ENCODE measurements at places on chromosomes 2 and 18.

GRCh38 chr18:14924226-14924625 is 176.3 kb downstream of the ANKRD30B start:
- peak; percentile 5 for DNase-seq

- no peak for DNase-seq
These were observed 32.3 kb upstream of the C18orf32 start for GRCh38 chr18:49519101-49519971.

- DNase-seq, result peak; percentile 81
These were observed 26.9 kb upstream of the DTNB start for GRCh38 chr2:25700221-25700660.

- DNase-seq, result peak; percentile 42
These were observed 112.8 kb downstream of the UPP2 start for GRCh38 chr2:158214431-158214830.

- no peak for DNase-seq
These were observed 26.6 kb downstream of the METTL8 start for GRCh38 chr2:171407030-171407675.

- no peak for DNase-seq
These were observed 31.0 kb upstream of the RMDN2 start for GRCh38 chr2:37894047-37894446.

DNA sequence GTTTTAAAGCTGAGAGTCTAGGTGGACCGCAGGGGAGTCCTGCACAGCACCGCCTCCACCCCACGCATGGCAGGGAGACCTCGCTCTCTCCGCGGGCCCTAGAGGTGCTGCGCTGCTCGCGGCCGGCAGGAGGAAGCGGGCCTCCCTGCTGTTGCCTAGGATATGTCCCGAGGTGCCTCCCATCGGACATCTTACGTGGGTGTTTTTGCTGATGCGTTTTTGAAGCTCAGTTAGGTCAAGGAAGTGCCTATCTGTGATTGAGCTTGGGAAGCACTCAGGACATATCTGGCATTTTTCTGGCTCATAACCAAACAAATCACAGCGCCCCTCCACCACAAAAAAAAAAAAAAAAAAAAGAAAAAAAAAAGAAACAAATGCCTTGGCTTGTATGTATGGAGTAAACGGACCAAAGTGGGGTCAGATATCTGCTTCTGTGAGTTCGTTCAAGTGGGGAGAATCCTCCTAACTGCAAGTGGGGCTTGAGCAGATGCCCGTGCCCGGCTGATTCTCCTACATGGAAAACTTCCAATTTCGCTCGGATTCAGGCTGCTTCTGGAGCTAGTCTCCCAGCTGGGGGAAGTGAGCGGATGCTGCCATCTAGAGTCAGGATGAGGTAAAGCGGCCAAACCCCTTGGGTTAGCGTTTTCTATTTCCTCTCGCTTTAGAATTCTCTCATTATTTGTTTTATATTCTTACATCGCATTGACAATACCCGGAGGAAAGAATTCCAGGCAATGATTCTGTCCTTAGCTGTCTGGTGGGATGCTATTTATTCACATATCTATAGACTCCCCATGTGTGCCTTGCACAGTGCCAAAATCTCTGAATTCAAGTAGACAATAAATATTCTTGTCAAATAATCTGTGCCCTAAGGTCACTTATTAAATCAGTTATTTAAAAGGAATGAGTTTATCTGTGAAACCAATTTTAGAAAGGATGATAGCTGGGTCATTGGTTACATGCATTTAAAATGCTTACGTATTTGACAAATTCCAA is 95.3 kb downstream of the CD8B2 start:
- DNase-seq, result peak; percentile 84

GRCh38 chr2:9391961-9392720 is 31.2 kb downstream of the ITGB1BP1 start:
- no peak for DNase-seq

GRCh38 chr2:85583667-85584353 is 421 bp upstream of the VAMP5 start:
- DNase-seq, result no peak

GRCh38 chr2:118056165-118056534 is 32.1 kb upstream of the INSIG2 start:
- DNase-seq, result no peak

- no peak for DNase-seq
These were observed 13.8 kb upstream of the C1GALT1C1L start for GRCh38 chr2:43689999-43690398.

- no peak for DNase-seq
These were observed 10.4 kb upstream of the EVA1A start for GRCh38 chr2:75570948-75571729.

DNA sequence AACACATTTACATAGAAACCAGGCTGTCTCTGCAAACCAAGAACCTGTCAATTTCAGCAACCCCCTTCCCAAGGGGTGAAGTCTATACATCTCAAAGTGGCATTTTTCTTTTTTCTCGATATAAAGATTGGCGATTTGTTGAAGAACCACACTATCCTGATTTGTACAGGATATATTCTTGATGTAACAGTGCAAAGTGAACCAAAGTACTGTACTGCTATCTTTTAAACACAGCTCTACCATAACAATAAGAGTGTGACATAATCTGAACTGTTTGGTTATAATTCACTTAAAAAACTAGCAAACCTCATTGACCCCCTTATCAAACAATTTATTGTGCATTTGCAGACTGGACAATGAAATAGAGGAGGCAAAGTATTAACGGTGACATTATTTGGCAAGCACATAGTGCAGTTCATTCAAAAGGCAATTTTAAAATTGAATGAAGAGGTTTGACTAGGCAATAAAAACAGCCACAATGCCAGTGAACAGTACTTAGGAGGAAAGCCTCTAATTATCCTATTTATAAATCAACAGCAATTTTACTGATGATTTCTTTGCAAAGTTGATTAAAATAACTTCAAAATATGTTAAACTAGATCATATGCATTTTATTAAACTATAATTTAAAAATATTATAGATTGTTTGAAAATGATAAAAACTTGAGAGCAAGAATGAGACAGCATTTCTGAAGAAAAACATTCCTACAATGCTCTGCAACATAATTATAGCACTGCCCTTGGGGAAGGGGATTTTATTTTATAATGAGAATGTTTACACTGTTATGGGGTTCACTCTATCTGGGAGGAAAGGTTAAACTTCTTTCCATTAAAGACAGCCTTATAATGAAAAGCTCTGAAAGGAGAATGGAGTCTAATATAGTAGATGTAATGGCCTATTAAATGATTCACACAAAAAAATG is 440.9 kb downstream of the ZEB2 start:
- DNase-seq, result no peak

DNA sequence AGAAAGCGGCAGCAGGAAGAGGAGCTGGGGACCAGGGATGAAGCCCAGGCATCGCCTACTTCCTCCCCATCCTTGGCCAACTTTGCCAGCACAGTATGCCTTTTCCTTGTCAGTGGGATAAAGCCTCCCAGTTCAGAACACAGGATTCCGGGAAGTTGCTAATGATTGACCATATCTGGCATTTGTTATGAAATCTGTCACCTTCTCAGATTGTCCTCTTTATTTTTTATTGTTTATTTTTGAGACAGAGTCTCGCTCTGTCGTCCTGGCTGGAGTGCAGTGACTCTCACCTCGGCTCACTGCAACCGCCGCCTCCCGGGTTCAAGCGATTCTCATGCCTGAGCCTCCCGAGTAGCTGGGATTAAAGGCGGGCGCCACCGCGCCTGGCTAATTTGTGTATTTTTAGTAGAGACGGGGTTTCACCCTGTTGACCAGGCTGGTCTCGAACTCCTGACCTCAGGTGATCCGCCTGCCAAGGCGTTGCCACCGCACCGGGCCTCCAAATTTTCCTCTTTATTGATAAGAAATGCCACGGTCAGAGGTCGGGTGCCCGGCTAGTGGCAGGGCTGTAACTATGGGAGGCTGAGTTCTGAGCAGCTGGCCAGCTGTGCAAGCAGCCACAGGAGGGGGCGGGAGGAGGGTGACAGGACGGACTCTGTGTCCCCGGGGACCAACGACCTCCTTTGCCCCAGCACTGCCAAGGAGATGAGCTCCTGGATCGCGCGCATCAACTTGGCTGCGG is 24.4 kb downstream of the PSD4 start:
- no peak for DNase-seq

DNA sequence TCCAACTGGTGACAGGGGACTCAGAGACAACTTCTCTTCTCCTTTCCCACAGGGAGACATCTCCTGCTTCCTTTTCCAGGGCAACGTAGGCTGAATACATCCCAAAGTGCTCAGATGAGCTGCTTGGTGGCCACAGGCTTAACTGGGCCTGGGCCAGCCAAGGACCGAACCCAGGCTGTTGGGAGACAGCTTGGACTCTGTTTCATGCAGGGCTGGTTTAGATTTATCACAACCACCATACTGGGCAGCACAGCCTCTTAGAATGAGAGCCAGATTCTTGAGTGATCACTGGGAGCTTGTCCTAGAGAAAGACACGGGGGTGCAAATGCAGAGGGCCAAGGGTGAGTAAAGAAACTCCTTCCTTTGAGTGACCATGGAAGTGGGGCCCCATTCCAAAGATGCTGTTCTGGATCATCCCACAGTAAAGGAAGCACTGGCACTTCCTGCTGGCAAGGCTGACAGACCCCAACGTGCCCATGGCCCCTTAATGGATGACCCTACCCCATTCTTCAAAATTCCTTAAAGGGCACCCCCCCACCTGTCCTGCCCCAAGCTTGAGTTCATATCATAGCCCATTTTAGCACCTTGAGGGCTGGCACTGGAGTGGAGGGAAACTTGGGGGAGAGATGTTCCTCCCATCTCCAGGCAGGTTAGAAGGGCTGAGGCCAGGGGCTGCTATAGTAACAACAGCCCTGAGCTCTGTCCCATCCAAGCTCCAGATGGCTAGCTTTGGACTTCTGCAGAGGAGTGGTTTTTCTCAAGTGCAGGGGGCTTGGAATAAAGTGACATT is 84.1 kb downstream of the CAPN13 start:
- no peak for DNase-seq

DNA sequence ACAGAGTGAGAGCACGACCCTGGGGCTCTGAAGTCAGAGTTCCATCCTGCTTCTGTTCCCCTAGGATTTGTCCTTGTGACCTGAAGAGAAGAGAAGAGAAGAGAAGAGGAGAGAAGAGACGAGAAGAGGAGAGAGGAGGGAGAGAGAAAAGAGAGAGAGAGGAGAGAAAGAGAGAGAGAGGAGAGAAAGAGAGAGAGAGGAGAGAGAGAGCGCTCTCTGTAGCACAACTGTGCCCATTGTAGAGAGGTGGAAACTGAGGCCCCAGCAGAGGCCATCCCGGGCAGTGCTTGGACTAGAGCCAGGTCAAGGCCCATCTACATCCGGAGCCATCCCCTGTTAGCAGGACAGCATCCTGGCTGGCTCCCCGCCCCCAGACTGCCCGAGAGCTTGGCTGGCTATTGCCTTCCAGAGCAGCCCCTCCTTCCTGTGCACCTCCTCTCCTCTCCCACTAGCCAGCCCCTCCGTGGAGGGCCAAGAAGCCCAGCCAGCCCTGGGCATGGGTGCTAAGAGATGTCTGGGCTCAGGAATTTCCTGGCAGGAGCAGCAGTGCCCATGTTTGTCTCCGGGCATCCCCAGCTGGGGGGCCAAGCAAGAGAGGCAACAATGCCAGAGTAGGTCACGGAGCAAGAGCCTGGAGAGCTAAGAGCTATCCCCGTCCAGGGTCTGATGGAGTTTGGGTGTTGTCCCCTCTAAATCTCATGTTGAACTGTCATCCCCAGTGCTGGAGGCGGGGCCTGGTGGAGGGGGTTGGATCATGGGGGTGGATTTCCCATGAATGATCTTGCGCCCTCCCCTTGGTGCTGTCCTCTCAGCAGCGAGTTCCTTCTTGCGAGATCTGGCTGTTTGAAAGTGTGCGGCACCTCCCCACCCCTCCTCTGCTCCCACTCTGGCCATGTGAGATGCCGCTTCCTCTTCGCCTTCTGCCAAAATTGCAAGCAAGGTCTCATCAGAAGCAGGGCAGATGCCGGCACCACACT is 18.2 kb upstream of the GPR55 start:
- DNase-seq, result no peak

DNA sequence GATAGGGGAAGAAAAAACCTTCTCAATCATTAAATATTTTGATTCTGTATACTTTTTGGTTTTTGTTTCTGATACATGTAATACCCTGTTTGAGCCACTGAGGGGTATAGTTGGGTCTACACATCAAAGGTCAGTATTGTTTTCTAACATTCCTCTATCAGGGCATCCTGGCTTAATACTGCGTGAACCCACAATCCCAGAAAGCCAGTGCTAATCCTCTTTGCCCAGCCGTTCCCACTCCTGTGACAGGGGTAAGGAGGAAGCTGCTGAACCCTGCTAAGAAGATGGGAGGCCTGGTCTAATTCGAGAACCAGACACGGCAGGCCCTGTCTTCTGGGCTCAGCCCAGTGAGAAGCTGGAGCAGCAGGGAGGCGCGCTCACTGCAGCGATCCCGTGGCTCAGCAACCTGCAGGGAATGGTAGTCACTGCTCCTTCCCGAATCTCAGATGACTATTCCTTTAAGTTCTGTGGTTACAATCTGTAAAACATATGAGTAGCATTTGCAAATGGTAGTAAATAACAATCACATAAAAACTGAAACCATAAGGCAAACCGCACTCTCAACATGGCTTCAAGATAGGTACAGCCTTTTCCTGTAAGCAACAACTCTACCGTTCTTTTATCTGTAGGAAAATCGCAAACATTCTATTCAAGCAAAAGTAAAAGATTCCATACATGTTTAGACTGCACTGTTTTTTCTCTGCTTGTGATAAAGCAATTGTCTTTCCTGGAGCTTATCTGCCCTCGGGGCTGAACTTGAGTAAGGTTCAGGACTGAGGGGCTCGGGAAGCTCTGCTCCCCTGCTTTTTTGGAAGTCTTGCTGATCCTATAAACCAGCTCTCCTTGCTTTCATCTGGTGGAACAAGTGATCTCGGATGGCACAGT is 87.0 kb downstream of the EPB41L3 start:
- peak; percentile 32 for DNase-seq

DNA sequence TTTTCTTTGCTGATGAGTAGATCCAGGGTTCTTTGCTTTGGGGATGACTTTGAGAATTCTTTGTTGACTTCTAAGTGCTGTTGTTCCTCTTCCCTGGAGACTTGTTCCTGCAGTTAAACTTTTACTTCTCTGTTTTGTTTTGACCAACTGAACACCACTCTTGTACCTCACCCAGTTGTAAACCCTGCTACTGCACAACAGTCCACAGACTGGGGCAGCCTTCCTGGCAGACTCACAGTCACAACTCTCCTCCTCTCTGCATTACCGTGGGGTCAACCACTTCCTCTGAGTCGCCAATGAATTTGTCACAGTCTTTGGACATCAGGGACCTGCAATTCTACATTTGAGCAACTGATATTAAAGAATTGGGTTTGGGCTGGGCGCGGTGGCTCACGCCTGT is 3.8 kb upstream of the SLC8A1 start:
- peak; percentile 14 for DNase-seq

DNA sequence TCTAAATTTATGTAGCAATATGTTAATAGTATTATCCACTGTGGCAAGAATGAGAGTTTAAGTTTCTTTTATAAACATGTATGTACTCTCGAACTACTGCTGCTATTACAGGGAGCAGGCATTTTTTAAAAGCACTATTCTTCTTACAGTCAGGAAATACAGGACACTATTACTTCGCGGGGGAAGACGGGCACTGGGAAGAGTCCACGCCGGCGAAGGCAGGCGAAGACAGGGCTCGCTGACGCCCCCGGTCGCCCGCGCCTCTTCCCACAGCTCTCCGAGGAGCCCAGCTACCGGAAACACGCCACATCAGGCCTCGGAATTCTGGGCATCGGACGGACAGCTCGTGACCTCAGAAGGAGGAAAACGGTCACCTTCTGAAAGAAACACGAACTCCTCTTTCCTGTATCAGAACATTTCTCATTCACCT is 90.2 kb downstream of the FAM161A start:
- DNase-seq, result peak; percentile 92

- no peak for DNase-seq
These were observed 12.1 kb upstream of the SULT1C4 start for GRCh38 chr2:108365656-108366055.

GRCh38 chr18:55968550-55968949 is 380.6 kb upstream of the TCF4 start:
- peak; percentile 1 for DNase-seq

GRCh38 chr2:11389052-11389420 is 44.6 kb upstream of the ROCK2 start:
- DNase-seq, result no peak

Data from RKO (cell line).